ENCODE measurements at places on chromosomes 7 and 10.

DNA sequence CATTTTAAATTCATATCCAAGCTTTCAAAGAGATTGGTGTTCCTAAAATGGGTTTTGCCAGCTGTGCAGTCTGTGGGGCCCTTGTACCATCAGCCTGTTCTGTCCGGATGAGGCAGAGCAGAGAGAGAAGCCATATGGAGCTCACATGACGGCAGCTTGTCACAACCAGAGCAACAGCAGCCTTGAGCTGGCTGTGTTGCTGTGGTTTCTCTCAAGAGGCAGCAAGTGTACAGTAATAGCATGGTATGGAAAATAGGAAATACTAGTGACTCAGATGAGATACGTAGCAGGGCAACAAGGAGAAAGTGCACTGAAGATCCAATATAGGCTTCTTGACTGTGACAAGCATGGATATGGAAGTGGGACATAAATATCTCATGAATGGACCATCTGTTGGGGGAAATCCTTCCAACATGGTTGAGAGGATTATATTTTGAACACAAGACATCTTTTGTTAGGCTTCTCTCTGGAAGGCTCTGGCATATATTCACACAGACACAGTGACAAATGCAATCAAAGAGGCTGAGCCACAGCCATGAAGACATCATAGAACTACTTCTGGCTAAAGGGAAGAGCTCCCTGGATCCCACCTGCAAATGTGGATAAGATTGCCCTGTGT, 251.0 kb upstream of the TAC1 start:
- DNase-seq, result peak; percentile 43

- no peak for DNase-seq
Measured at GRCh38 chr7:25831062-25831691, 320.8 kb upstream of the NFE2L3 start.

GRCh38 chr7:50714857-50715256, 67.8 kb downstream of the GRB10 start:
- DNase-seq, result no peak

DNA sequence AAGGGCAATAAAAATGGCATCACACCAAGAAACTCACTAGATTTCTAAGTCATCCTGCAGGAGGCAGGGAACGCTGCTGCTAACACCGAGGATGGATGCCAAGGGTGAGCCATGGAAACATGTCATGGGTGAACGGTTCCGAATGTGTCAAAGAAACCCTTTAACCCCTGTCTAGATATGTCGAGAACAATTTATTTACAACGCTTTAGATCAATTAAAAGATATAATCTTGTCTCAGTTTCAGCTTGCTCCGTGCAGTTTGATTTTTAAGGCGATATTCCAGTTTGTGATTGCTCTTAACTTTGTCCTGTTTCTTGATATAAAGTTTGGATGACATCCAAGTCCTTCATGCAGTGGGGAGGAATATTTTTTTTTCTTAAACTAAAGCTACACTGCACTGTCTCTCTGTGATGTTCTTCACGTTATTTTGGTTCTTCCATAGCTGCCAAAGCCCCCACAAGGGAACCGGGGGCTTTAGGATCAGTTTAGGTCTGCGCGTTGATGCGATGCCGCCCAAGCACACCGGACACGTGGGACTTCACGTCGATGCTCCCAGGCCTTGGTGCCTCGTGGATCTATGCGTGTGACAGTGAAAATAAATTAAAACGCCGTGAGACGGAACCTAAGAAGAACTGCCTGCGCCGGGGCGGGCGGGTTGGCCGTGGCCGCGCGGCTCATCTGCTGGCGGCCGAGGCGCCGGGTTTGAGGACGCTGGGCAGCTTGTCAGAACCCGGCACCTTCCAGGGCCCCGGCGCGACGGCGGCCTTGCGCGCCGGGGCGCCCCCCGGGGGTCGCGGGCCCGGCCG, 220.3 kb downstream of the PHTF2 start:
- DNase-seq, result peak; percentile 72

DNA sequence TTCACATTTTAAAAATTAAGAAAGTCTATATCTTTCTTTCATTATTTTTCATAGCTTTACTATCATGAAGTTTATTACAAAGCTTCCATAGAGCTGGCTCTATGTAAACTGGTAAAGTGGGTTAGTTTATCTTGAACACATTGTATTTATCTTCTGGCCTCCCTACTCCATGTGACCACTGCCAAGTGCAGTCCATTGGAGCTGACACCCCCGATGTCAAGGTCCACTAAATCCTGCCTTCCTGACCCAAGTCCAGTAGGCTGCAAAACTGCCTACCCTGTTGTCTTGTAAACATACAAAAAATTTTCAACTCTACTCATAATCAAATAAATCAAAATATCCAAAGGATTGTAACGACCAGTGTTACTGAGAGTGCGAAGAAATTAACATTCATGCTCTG, 10.2 kb downstream of the DNAJC12 start:
- DNase-seq, result no peak

All from right forelimb (tissue), 1 donor.